ENCODE measurements at places on chromosomes 16 and 17. TPM values are rescaled to one million over a fixed set of nuclear protein-coding genes. Genes with fewer than 3 reads are reported as not detected.

Gene NOL3
- 60.4 TPM for total RNA-seq

Gene CHD9NB
- 0.48 TPM for total RNA-seq

Gene MYO18A
- 99.0 TPM for total RNA-seq

Gene TSR1
- total RNA-seq: 124 TPM

Gene RCVRN
- total RNA-seq: 0.56 TPM

Gene GP1BA
- not detected for total RNA-seq

Gene KRTAP4-3
- not detected for total RNA-seq

Gene FBXW10
- total RNA-seq: 0.19 TPM

Gene PLA2G15
- 24.0 TPM for total RNA-seq

Gene ZNF594
- total RNA-seq: 21.6 TPM

Gene BEAN1
- total RNA-seq: not detected

Gene ZMYND15
- not detected for total RNA-seq

Gene CHST5
- total RNA-seq: not detected
